IMR-90 (cell line): ENCODE measurements at places on chromosomes 11 and 22. TPM values are rescaled to one million over a fixed set of nuclear protein-coding genes. Genes with fewer than 3 reads are reported as not detected.
A peak's percentile ranks its signal among the peaks of the same experiment; 100 is the strongest.

Gene OR51B5
- 0.54 and 0.56 TPM in 2 replicates for total RNA-seq

DNA sequence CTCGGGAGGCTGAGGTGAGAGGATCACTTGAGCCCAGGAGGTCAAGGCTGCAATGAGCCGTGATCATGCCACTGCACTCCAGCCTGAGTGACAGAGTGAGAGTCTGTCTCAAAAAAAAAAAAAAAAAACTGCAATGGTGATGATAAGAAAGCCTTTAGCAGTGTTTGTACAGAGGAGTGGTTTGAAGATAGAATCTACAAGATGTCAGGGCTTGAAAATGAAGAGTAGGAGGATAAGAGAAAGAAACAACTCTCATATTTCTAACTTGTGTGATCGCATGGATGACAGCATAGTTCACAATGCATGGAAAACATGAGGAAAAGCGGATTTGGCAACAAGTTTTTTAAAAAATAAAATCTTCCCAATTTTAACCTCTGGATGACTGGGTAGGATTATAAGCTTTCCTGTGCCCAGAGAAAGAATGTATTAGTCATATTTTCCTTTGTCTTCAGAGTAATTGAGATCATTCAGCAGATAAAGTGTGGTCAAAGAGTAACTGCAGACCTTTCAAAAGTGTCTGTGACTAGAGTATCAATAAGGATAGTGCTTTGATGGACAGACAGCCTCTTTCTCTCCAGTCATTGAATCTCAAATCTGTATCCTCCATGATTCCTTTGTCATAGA lies 328.1 kb downstream of the CASP12 start:
- H3K27ac ChIP-seq, result no peak overlapping the region
- H3K4me3 ChIP-seq, result no peak overlapping the region
- no peaks in the 10 kb centered on the region for H3K27me3 ChIP-seq
- no peaks in the 10 kb centered on the region for H3K36me3 ChIP-seq
- H3K4me1 ChIP-seq, result 0 out of 2 replicates have a peak, but pooled peaks cover 2% of the 10 kb centered on the region
- no peak for DNase-seq

DNA sequence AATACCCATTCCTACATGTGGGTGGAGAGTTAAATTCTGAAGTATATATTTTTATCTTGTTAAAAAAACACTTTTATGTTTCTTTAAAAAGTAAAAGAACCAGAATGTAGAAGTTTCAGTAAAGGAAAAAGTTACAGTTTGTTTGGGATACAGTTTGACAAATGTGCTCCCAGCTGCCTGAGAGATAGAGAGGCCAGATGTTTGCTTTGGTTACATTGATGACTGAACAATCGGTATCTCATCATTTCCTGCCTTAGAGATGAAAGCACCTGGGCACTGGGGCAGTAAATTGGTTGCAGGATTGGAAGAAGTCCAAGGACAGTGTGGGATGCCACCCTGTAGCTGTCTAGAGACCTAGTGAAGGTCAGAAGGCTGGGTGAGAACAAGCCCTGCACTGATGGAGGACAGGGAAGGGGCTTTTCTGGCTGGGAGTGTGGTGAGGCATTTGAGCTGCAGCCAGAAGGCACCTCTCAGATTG lies 16.6 kb downstream of the MED15 start:
- H3K36me3 ChIP-seq, result peaks cover 28% of the 10 kb centered on the region
- H3K4me1 ChIP-seq, result peaks cover 38% of the 10 kb centered on the region
- H3K27ac ChIP-seq, result peak overlapping the region; percentile 36; the same call in 1 of the 2 replicates
- DNase-seq, result peak; percentile 65
- H3K27me3 ChIP-seq, result no peaks in the 10 kb centered on the region

DNA sequence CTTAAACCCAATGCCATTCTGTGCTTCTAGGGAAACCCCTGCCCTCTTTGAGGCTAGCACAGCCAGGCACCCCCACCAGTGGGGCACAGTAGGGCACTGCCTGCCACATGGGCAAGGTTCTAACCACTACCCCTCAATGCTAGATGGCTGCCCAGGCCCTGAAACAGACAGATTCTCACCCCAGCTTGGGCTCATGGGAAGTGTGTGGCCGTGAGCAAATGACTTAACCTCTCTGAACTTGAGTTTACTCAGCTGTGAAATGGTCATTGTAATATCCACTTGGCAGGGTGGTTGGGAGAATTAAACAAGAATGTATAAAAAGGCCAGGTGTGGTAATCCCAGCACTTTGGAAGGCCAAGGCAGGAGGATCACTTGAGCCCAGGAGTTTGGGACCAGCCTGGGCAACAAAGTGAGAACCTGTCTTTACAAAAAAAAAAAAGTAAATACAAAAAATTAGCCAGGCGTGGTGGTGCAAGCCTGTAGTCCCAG lies 22.4 kb downstream of the C22orf23 start:
- DNase-seq, result no peak
- no peak overlapping the region for H3K27ac ChIP-seq
- H3K4me1 ChIP-seq, result peaks cover 16% of the 10 kb centered on the region
- no peak overlapping the region for H3K4me3 ChIP-seq
- H3K27me3 ChIP-seq, result no peaks in the 10 kb centered on the region
- H3K36me3 ChIP-seq, result peaks cover 44% of the 10 kb centered on the region
